Heart left ventricle (tissue), 16 donors: ENCODE measurements at places on chromosomes 12 and 14. TPM values are rescaled to one million over a fixed set of nuclear protein-coding genes. Genes with fewer than 3 reads are reported as not detected.

- DNase-seq, result no peak
Observed at GRCh38 chr14:68181519-68182326, 362.1 kb downstream of the RAD51B start.

DNA sequence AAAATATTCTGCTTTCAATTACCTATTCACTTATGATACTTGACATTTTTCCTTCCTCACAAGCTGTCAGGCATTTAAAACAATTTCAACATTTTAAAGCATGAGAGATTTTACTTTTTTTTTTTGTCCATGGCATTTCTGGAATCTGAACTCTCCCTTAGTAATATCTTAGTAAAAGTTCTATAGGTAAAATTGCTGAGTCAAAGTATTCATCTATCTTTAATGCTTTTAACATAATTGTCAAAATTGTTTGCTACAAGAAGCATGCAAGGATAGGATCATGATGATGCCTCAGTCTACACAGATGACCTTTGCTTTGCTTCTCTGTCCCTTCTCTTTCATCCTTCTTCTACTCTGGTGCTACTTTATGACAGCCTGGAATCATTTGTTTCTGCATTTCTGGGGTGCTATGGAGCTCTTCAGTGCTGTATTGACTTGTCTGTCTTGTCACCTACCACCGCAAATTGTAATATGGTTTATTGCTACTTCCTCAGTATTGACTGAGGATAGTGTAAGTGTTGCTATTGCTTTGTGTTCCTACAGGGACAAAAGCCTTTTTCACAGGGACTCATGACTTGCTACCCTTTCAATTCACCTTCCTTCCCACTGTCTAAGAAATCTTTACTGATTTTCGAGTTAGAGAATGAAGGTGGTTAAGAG, 589.8 kb upstream of the ATP2B1 start:
- no peak for DNase-seq

- no peak for DNase-seq
Observed at GRCh38 chr12:31527083-31527482, 63.9 kb downstream of the DENND5B start.

- DNase-seq, result peak; percentile 42
Observed at GRCh38 chr12:89162589-89163261, 189.6 kb downstream of the DUSP6 start.

- no peak for DNase-seq
Observed at GRCh38 chr12:85825746-85826145, 10.5 kb downstream of the RASSF9 start.

- DNase-seq, result peak; percentile 87
Observed at GRCh38 chr14:104579507-104579906, at the start of gene C14orf180. Gene C14orf180 (plus strand): TSS chr14:104579764. CDS start chr14:104586431, 6,667 bp downstream.

DNA sequence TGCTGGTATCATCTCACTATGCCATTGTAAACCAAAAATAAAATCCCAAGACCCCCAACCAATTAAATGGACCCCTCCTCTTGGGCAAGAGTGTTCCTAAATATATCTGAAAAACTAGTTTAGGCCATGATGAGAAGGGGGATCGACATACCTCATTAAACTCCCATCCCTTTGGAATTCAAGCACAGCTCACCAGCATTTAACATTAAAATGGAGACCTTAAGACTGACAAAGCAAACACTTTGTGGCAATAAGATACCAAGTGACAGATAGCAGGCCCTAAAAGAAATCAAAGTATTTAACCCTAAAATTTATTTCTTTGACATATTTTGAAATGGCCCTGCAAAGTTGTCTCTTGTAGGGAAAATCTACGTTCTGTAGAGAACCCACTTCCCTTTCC, 387.9 kb downstream of the KCNH5 start:
- DNase-seq, result no peak

- DNase-seq, result no peak
Observed at GRCh38 chr12:94230357-94230905, 82.1 kb downstream of the PLXNC1 start.

DNA sequence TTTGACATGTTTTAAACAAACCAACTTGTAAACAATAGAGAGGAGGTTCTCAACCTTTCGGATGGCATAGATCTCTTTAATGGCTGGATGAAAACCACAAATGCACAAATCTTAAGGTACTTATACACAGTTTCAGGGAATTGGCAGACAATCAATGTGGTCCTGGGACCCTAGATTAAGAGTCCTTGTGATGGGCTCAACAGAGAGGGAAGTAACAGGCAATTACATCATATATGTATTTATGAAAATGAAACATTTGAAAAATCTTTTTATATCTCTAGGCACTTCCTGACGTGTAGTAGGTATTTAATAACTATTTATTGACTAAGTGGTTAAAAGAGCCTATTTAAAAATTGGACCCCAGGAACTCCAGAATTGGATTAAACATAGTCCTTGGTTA, 897 bp downstream of the ACTR10 start:
- no peak for DNase-seq

DNA sequence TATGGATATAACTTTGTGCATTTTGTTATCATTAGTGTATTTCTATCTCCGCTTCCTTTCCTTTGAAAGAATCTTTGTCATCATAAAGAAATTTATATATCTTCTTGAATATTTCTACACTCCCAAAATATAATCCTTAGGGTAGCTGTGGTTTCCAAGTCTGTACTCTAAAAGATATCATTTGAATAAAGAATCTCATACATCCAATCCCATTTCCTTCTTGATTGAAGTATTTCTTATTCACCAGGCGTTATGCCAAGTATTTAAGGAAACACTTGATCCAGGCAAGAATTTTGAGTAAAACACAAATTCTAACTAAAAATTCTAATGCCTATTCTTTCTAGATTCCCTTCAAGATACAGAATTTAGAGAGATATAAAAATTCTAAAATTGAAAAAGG, 821.8 kb downstream of the GALC start:
- no peak for DNase-seq

- DNase-seq, result no peak
Observed at GRCh38 chr12:65608319-65608916, 215.9 kb upstream of the HMGA2 start.

KNTC1 gene
- total RNA-seq, result 10.4 TPM

FBXL14 gene
- 9.5 TPM for total RNA-seq
